Esophagus squamous epithelium (tissue), 5 donors: ENCODE measurements at places on chromosomes 16 and 17.

DNA sequence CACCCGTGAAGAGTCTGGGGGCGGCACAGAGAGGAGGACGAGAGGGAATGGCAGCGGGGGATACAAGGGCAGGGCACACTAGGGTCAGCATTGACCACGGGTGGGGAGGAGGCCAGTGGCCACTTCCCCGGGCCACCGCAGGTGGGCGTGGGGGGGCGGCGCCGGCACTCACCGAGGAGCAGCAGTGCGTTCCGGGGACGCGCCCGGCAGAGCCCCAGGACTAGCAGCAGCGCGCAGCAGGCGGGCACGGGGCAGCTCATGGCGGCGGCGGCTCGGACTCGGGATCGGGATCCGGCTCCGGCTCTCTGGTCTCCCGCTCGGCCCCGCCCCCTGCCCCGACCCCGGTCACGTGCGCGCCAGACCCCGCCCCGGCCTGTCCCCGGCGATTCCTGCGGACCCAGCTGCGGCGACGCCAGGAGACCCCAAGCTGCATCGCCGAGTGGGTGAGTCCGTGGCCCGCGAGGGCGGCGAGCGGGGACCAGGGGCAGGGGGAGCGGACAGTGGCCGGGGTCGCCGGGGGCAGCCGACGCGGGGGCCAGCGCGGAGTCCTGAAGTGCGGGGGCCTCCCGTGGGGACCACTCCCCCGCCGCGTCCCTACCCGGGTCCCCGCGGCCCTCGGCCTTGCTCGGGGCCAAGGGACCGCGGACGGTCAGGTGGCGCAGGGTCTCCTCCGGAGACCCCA, at the start of the genes SGSH and SLC26A11:
SGSH (minus strand) TSS at position 280 of the 682 bp plus-strand sequence; CDS start at position 260, 20 bp downstream.
SLC26A11 (plus strand) TSS at position 374 of the 682 bp plus-strand sequence. CDS start 1,134 bp downstream, outside the sequence.
- DNase-seq = no peak

GRCh38 chr17:43994272-43995149, 9.9 kb upstream of the NAGS start:
- no peak for DNase-seq

GRCh38 chr16:74030000-74030706, 266.5 kb upstream of the PSMD7 start:
- no peak for DNase-seq

- DNase-seq = no peak
Observed at GRCh38 chr16:1784977-1785845, 2.5 kb downstream of the NUBP2 start.

- no peak for DNase-seq
Observed at GRCh38 chr17:82783498-82783897, 31.6 kb downstream of the TBCD start.

DNA sequence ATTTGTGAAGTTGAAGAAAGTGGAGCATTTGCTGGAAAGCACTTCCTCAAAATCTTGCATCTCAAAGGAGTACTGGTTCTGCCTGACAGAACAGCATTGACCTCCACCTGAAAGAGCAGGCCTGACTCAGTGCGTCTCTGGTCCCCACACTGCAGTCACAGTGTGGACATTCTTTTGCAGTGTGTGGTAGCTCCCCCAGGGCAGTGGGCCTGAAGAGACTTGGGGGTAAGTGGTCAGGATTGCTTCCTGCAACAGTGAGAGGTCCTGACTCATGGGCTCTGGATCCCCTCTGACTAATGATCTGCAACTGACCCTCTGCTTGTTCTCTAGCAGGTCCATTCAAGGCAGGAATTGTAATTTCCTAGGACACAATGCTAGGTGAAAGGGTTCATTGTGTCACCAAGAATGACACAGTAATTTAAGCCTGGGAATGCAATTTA, 204.9 kb upstream of the KCNJ16 start:
- DNase-seq = no peak

DNA sequence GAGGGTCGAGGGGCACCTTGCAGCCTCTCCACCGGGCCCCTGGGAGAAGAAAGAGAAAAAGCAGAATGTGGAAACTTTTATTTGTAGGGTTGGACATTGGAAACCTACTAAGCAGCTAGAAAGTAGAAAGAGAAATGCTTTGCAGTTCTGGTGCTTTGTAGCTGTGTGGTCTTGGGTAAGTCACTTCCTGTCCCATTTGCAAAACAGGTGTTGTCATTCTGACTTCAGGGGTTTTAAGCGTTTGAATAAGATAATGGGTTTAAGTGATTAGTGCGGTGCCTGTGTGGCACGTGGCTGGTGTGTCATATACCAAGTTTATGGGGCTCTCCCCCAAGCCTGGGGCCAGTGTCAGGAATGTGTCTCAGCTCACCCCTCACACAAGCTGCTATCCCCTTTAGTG, 1.6 kb downstream of the CA4 start:
- no peak for DNase-seq

- no peak for DNase-seq
Observed at GRCh38 chr17:50356418-50356817, 10.5 kb downstream of the XYLT2 start.

DNA sequence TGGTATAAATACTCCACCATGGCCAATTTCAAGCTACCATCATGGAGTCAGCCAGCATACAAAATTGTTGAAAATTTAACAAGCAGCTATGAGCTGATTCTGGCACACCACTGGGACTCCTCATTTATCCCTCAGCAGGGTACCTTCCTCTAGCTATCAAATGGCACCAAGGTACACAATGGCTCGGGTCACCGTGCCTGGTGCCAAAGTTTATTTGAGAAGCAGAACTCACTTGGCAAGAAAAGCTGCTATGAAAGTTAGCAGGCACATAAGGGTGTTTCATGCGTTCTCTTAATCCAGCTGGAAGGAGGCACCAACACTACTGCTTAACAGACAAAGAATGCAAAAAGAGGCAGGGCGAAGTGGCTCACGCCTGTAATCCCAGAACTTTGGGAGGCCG, 51.6 kb downstream of the IKZF3 start:
- DNase-seq = no peak

DNA sequence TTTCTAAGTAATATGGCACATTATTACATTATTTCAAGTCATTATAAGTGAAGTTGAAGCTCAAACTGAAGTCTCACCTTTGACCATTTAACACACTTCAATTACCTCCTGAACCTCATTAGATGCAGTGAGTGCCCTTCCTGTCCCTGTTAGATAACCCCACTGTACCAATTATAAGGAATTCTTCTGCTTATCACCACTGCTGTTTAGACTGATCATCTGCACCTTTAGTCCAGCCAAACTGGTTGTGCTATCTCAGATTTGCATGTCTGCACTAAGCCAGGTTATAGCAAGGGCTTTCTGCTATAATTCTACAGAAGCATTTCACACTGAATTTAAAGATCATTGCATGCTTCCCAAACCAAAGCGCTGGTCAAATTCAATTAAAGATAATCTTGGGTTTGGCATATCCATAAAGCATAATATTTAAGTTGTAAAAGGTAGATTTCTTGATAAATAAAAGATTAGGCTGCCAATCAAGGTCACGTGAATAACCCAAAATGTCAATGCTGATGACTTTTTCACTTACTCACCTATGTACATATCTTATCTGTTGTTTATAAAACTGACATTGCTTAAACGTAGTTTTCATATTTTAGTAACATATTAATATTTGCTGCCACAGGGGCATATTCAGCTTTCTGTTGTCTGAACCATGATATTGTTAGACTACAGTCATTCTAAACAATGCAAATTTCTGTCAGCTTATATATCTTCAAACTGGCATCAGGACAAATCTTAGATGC, 11.9 kb downstream of the ITFG1 start:
- no peak for DNase-seq

DNA sequence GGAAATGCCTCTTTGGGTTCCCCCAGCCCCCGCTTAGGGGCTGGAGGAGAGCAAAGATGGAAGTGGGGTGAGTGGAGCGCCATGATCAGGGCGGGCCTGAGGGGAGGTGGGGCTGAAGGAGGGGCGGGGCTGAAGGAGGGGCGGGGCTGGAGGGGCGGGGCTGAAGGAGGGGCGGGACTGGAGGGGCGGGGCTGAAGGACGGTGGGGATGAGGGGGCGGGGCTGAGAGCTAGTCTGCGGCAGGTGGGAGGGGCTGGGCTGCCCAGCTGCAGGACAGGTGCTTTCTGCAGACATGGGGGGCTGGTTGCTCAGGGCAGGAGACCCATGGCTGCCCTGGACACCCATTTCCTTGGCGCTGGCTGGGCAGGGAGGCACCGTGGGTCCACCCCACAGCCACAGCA, 39.1 kb upstream of the PABPN1L start:
- DNase-seq = no peak

- no peak for DNase-seq
Observed at GRCh38 chr17:2051061-2051932, 3.6 kb upstream of the HIC1 start.

DNA sequence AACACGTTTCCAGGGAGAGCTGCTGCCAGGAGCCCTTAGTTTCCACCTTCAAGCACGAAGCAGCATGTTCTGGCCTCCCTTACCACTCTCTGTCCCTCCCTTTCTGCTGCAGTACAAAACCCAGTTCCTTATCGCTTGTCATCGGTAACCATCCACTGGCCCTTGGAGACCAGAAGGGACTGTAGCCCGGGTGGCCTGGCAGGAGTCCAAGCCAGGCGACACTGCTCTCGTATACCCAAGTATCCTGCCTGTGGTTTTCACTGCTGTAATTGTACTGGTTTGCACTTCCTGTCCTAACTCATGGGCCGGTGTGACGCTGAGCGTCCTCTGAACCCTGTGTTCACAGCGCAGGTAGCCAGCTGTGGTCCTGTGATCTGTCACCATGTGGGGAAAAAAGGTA, 81.1 kb downstream of the MAF start:
- DNase-seq = no peak

- DNase-seq = no peak
Observed at GRCh38 chr17:1783834-1784611, 22.2 kb downstream of the SERPINF1 start.

GRCh38 chr17:3956983-3957382, 7.3 kb downstream of the ATP2A3 start:
- no peak for DNase-seq

GRCh38 chr17:11980813-11981212, 16.5 kb downstream of the ZNF18 start:
- DNase-seq = no peak

DNA sequence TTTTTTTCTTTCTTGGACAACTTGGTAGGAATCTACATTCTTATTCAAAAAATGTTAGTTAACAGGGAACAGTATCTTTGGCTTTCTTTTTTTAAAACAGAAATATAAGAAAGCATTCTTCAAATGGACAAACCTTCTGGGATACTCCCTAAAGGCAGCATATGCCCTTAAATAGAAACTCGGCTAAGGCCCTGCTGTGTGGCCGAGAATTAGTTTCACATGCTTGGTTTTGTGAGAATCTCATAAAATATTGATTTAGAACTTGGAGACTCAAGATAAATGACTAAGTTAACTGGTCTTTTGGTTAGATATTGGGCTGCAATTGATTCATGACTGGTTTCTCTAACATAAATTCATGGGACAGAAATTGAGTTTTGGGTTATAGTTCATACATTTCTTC, 359.9 kb upstream of the XYLT1 start:
- DNase-seq = no peak

GRCh38 chr16:48157794-48158193, 2.0 kb upstream of the ABCC12 start:
- no peak for DNase-seq

DNA sequence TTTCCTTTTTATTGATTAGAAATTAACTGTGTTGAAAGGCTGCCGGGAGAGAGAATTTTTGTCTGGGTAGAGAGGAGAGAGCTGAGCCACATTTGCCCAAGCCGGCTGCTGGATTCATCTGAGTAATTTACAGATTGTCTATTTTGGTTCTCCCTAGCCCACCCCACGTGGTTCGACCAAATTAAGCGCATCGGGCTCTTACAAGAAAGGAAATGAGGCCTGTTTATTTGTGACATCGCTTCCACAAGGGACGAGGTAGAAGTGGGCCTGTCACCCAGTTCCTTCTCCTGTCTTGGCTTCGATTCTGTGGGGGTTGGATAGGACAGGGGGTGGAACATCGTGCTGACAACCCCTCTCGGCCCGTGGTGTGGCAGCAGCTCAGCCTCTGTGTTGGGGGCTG, 42.9 kb downstream of the SYT17 start:
- no peak for DNase-seq

- no peak for DNase-seq
Observed at GRCh38 chr16:2426941-2427361, 2.3 kb upstream of the CCNF start.

DNA sequence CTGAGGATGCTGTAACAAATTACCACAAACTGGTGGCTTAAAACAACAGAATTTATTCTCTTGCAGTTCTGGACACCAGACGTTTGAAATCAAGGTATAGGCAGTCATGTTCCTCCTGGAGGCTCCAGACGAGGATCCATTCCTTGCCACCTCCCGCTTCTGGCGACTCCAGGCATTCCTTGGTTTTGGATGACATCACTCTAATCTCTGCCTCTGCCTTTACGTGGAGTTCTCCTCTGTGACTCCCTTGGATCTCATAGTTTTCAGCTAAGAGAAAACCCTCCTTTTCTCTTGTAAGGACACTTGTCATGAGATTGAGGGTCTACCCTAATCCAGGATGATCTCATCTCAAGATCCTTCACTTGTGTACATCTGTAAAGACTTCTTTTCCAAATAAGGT, 31.4 kb upstream of the HS3ST3B1 start:
- DNase-seq = no peak

GRCh38 chr17:34793231-34793908, 167.9 kb downstream of the CCT6B start:
- no peak for DNase-seq

DNA sequence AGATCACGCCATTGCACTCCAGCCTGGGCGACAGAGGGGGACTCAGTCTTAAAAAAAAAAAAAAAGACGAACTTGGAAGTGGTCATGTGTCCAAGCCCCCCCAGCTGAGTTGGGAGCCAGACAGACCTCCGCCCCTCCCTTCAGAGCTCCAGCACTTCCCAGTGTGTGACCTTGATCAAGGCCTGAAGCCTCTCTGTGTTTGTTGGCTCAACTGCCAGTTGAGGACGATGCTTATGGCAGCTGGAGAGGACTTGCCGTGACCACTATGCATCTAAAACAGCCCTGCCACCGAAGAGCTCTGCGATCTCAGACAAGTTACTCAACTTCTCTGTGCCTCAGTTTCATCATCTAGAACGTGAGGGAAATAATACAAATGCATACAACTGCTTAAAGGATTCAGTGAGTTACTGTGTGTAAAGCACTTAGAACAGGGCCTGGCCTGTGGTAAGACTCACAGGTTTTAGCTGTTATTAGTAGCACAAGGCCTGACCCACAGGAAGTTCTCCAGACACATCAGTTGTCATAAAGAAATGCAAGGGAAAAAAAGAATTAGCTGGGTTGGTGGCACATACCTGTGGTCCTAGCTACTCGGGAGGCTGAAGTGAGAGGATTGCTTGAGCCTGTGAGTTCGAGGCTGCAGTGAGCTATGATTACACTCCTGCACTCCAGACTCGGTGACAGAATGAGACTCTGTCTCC, 7.0 kb upstream of the IL27 start:
- no peak for DNase-seq

GRCh38 chr16:52621651-52622050, 74.7 kb upstream of the TOX3 start:
- DNase-seq = no peak
